Stromal cell of bone marrow (primary cell): ENCODE measurements at places on chromosomes 5 and 9.

GRCh38 chr5:132011622-132012343 is at the start of gene ACSL6:
ACSL6 (minus strand) TSS chr5:132011658; CDS start chr5:132011553, 105 bp downstream.
- DNase-seq, result no peak

GRCh38 chr9:106487266-106487665 is 375.7 kb upstream of the ZNF462 start:
- no peak for DNase-seq

DNA sequence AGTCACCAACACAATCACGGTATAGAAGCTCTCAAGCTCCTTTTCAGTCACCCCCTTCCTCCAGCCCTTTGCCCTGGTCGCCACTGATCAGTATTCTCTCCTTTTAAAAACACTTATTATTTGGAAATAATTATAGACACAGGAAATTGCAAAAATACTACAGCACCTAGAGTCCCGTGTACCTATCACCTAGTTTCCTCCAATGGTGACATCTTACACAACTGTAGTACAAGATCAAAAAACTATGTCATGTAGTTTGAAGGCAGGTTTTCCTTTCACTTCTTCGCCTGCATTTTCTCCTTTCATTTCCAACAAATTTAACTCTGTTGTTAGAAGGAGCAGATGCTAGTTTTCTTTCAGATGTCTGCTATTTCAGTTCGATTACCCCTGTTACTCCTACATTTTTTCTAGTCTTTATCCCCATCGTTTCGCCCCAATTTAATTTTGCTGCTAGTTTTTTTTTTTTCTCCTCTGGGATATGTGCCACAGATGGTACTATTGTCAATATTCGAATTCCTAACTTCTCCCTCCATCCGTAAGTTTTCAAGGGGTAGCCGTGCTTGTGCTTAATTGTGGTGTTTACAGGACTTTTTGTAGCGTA is 612 bp upstream of the ATG10 start:
- DNase-seq, result no peak

- no peak for DNase-seq
Observed at GRCh38 chr9:130664251-130665028, at the start of gene PRDM12. PRDM12 (plus strand) TSS chr9:130664594; CDS start chr9:130664654, 60 bp downstream.

DNA sequence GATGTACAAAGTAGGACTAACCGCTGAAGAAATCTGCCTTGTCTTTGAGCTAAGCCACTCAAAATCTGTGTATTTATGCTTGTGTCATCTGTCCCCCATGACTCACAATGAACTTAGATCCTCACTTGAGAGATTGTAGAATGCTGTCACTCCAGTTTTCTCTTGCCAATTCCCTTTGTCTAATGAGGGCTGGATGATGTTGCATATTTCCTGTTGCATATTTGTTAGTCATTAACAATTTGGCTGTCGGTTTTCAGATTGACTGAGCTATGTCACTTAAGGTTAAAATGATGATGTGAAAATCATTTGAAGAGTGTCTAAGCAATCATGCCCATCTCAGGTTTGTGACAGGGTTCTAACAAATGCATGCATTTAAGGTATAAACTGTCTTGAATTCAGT is 481.7 kb downstream of the CDH10 start:
- DNase-seq, result peak; percentile 3

DNA sequence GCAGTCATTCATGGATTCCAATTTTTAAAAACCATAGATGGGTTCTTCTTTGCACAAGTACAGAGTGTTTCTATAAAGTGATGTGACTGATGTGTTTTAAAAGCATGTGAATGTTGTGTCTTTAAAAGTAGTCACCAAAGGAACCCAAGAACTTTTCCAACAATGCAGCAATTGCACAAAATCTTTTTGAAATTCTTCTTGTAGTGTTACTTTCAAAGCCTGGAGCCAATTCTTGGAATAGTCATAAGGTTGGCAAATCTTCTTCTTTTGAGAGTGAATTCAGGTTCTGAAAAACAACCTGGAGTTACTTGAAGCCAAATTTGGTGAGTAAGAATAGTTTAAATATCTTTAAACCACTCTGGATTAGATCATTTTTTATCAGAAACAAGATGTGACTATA is 10.5 kb downstream of the GRAMD2B start:
- DNase-seq, result no peak

DNA sequence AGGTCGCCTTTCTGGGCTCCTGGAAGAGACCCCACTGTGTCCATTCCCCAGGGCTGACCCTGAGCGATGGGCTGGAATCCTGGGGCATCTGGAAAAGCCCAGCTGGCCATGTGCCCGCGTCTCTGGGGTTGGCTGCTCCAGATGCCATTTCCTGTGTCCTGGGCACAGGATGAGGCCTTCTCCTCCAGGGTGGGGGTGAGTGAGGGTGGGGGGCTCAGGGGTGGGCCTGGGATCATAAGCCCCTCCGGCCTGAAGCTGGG is 30.7 kb downstream of the PAEP start:
- no peak for DNase-seq

DNA sequence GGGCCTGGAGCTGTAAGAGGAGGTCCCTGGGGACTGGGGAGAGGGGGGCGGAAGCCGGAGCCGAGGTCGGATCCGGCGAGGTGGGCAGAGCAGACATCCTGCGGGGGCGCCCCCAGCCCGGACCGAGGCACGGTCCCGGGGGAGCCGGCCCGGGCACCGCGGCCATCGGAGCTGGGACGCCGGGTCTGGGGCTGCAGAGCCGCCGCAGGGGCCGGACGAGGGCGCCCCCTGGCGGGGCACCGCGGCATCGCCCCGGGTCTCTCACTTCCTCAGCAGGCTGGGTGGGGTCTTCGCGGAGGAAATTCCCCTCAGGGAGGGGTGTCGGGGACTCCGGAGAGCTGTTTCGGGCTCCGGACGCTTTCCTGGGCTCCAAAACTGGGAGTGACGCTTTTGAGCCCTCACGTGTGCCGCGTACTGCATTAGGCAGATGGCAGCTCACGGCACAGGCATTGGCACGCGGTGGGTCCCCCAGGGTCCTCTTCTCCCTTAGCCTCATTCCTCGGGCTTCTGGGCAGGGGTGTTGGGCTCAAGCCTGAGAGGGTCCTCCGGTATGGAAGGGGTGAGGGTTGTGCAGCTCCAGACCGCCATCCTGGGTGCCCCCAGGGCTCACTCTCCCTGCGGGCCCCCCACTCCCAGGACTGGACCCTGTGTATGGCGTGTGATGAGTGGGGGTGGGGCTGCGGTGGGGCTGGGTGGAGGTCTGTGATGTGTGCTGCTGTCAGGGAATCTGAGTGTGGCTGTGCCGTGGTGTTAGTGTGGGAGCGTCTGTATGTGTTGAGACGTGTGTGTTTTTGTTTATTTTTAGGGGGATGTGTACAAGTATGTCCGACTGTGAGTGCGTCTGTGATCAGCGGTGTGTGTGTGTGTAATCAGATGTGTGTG is 29.6 kb downstream of the LHX2 start:
- no peak for DNase-seq

GRCh38 chr9:35294556-35294955 is 132.7 kb downstream of the UNC13B start:
- no peak for DNase-seq

DNA sequence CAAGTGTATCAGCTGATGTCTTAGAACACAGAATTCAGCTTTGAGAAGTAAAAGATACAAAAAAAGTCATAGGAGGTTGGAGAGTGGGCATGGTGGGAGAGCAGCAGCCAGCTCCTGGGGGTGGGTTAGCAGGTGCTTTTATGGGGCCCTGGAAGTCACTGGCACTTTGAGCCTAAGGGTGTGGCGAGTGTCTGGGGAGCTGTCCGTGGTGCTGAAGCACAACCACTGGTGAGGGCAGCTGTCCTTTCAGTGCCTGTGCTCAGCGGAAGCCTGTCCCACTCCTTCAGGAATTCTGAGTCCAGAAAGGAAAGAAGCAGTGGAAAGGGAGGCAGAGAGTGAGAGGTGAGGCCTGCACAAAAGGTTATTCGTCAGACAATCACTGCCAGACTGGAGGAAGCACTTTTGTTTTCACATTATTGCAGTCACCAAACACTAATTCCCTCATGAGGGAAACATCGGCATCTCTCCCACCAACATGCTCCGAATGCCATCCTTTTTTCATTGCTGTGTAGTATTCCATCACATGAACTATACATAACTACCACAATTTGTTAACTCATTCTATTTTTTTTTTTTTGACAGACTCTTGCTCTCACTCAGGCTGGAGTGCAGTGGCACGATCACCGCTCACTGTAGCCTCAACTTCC is 59.4 kb upstream of the RAPGEF1 start:
- peak; percentile 16 for DNase-seq

DNA sequence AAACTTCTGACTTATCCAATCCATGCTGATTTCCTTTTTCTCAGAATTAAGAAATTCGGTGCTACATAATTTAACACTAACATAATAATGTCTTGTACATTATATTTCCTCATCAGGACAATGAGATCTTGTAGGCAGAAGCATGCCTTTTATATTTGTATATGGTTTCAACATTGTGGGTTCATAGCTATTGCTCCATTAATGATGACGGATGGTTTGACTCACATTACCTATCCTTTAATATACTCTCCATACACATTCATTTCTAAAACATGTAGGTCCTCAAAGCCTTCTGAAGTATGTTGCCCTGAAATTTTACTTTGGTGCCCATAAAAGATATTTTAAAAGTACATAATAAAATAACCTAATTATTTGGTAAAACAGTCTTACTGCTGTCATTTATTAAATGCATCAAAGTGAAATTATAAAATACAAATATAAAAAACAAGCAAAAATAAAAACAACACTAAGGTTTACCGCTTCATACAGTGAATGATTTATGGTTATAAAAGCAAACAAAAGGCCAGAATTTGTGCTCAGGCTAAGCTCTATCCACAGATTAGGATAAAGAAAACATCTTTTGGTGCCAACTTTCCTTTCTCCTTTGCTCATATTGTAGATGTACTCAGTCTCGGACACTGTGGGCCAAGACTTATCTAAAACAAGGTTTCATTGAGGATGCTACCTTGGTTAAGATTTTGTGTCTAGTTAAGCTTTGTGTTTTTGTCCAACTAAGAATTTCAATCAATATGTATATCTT is 61.2 kb upstream of the GCNT4 start:
- DNase-seq, result no peak

DNA sequence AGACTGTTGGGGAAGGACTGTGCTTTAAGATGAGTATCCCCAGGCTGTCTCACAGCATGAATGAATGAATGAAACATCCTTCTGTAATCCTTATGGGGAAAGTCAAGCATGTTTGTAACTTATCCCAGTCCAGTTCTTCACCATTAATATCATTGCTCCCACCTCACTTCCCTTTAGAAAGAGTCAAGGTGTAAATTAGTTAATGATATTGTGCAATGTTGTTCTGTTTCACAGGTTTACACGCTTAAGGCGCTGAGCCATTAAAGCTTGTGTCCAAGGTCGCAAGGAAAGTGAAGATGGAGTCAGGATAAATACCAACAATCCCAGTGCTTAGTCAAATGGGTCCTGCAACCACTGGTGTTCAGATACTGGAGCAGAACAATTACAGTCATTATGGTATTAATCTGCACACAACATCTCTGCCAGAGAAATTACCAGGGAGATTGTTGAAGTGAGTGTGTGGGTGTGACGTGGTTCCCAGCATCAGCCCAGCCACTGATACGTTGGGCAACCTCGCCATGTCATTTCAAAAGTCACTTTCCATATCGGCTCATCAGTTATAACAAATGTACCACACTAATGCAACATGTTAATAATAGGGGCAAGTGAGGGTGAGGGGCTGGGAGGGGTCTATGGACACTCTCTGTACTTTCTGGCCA is 1.5 kb upstream of the MYO10 start:
- DNase-seq, result no peak

DNA sequence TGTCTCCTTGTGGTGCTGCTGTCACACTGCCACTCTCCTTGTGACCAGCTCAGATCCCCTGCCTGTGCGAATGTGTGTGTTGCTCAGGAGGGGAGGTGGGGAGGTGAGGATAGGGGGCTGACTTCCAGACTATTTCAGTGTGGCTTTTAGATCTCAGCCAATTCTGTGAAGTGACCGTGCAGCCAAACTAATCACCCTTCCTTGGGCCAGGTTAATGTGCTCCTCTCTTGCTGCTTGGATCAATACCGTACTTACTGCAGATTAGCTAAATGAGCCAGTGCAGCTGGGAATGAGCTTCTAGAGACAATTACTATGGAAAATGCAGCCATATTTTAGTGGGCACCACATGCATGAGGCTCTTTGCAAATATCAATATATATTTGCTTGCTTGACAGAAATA is 206.0 kb downstream of the MELK start:
- DNase-seq, result no peak

DNA sequence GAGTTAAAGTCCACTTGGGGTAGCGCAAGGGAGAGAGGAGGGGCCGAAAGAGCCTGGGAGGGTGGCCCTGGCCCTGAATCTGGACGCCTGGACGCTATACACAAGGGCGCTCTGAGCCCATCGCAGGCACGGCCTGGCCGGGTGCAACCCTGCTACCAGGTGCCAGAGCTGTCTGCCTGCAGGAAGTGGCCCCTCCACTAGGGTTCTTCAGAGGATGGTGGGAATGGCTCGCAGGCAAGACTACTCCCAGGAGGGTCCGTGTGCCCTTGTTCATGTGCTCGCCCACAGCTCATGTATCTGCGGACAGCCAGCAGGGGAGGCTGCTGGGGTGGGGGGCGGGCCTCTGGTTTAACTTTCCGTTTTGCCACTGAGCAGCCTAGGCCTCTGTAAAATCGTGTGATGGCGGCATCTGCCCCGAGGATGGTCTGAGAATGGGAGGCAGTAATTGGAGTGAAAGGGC is 1.4 kb upstream of the NKD2 start:
- DNase-seq, result no peak

- DNase-seq, result no peak
Observed at GRCh38 chr9:87503927-87504326, 6.3 kb downstream of the DAPK1 start.

DNA sequence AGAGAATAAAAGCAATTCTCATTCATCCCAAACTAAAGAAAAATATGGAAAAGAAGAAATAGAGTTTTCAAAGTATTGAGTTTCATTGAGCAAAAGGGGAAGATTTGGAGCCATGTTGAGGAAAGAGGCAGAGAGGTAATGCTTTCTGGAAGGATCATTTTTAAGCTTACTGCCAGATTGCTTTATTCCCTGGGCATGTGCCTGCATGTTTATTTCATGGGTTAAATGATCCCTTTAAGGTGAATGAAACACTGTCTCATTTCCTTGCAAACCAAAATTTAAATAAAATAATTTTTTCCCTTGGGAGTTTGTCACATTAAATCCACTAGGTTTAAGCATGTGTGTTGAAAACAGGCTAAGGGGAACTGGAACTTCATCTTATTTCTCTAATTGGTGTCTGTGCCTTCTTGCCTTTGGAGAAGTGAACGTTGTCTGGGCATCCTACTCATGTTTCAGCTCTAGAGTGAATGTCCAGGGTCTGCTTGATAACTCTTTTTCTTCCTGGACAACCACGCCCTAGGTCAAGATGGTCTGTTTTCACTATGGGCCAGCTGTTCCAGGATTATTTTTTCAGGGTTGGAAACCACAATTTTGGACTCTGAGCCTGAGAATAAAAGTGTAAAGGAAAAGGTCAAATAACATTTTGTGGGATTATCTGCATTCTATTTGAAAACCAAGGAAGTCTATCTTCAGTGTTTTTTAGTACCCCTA is 114.1 kb upstream of the ELL2 start:
- no peak for DNase-seq

DNA sequence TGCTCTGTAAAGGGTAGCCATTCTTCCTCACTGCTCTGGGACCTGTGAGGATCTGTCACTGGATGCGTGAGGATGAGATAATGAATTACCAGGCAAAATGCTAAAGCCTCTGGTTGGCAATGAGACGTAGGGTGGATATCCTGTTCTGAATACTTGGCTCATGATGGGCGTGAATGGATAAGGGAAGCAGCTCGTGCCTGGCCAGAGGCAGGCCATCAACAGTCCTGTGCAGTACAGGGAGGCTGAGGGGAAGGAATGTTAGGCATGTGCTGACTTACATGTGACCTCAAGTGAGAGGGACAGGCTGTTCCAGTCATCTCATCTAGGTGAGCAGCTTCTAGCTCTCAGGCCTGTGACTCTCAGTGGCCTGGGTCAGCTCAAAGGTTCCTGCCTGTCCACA is 172.8 kb downstream of the CARTPT start:
- DNase-seq, result no peak

GRCh38 chr5:151665613-151666012 is 21.1 kb downstream of the SPARC start:
- DNase-seq, result no peak
